AG09319 (cell line): ENCODE measurements at places on chromosomes 1 and 21.

DNA sequence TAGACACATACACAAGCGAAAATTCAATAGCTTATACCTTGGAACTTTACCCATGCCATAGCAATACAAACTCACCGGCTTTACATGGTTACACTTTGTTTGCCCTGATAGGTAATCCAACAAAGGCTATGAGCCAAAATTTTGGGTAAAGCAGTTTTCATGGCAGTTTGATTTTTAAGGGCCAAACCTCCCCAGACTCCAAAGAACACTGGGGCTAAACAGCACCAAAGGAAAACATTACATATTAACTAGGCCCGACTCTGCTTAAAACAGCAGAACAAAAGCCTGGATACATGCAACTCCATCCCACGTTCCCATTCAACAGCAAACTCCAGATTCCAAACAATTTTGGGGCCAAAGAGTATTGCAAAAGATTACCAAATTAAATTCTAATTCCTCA, 4.4 kb upstream of the TMEM125 start:
- DNase-seq: no peak

DNA sequence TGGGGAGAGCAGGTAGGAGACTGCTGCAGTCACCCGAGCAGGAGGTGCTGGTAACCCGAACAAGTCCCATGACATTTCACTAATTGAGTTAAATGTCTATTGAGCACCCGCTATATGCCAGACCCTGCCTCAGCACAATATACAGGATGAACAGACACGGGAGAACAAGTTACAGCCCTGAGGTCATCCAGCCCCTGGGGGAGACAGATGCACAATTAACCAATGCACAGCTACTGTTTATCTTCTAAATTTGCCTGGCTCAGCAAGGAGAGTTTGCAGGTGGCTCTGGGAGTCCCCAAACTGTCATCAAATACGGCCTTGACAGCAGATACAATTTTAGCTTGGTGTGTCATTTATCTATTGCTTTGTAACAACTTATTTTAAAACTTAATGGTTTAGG, 18.1 kb downstream of the CITED4 start:
- no peak for DNase-seq

DNA sequence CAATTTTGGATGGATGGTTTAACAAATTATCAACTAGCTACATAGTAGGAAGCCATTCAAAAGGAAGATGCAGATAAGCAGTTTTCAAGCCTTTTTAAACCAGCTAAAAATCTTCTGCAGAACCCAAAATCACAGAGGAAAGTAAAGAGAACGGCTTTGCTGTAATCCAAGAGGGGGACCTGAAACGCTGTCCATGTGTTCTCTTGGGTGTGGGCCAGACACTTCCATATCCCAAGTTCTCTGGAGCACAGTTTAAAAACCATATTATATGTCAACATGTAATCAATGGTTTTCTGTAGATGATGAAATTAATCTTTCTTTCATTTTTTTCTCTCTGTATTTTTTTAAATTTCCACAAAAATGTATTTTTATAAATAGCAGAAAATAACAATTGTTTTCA, 90.5 kb downstream of the SELENOF start:
- no peak for DNase-seq

DNA sequence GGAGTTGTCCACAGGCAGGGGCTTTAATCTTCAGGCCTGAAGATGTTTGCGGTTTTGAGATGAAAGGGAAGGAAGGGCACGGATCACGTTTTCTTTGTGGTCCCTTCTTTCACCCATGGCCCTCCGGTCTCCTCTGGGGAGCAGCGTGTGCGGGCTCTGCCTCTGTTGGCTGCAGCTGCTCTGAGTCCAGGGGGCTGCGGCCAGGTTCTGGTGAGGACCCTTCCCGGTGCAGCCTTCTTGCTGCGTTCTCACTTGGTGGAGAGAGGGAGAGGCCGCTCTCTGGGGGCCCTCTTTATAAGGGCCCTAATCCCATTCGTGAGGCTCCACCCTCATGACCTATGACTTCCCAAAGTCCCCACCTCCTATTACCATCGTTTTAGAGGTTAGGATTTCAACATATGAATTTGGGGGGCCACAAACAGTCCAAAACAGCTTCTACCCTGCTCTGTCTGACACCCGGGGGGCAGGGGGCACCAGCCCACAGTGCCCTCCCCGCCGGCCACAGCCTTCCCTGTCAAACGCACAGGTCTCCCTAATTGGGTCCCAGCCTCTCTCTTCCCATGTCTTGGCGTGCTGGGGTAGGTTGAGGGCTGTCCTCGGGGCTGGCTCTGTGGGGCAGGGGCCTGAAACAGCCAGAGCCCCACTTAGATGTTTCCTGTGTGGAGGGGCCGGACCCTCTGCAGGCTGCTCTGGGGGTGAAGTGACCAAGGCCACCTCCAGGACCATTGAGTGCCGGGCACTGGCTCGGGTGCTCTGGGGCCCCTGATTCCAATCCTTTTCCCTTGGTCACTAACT, 100.1 kb upstream of the C1orf174 start:
- no peak for DNase-seq

- DNase-seq: no peak
Measured at GRCh38 chr1:230401763-230402294, 24.3 kb downstream of the PGBD5 start.

GRCh38 chr1:160744199-160744851, 5.3 kb downstream of the SLAMF7 start:
- no peak for DNase-seq
